SJCRH30 (cell line): ENCODE measurements at places on chromosomes 1 and 21. TPM values are rescaled to one million over a fixed set of nuclear protein-coding genes. Genes with fewer than 3 reads are reported as not detected.

DNA sequence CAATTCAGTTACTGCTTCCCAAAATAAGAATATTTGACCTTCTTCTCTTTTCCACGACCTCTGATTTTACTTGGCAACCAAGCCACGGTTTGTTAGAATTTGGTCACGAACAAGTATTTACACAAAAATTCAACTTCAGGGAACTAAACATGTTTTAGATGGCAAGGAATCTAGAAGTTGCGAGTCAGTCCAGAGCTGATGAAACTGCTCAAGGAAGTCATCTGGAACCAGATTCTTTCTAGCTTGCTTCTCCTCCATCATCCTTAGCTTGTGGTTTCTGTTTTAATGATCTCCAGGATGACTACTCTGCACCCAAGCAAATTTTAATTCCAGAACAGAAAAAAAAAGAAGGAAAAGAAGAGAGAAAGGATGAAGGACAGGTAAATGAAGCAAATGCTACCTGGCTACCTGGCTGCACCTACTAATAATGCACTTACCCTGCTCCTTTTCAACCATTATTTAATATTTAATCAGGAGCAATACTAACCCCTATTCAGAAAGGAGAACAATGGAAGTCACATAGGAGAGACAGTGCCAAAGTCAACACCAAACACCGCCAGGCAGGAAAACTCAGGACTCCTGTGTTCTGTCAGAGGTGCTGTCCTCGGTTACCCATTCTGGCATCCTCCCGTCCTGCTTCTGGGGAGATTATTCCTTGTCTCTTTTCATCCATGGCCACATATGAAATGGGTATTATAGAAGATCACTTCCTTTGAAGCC is 54.2 kb upstream of the RGS7 start:
- no peak for DNase-seq

DNA sequence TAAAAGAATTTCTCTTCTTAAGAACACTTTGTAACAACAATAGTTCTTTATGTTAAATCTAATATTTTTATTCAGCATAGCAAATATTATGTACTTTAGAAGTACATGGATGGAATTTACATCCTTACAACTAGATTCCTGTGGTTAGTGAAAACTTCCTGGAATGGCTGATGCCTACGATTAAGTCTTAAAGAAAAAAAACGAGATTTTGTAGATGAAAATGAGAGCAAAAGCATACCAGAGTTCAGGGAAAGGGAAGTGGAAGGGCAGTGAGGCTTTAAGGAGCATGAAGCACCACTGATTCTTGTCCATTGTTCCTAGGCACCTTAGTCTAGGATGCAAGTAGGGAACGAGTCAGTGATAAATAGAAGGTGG is 26.7 kb downstream of the CFH start:
- peak; percentile 6 for DNase-seq

DNA sequence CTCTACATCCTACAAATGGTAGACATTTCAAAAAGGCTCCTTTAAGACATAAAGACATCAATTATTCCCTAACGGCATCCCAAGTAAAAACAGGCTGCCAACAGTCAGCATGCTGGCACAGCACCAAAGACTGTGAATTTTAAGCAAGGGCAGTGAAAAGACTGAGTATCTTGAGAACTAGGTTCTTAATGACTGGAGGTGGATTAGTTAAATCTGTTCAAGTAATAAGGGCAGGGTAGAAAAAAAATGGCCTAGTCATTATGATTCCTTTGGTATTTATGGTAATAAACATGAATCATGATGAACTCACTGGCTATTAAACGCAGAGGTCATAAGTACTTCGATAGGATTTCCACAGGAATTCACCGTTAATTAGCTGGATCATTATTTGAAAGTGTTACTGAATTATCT is 75.2 kb downstream of the KIFAP3 start:
- DNase-seq: no peak

DNA sequence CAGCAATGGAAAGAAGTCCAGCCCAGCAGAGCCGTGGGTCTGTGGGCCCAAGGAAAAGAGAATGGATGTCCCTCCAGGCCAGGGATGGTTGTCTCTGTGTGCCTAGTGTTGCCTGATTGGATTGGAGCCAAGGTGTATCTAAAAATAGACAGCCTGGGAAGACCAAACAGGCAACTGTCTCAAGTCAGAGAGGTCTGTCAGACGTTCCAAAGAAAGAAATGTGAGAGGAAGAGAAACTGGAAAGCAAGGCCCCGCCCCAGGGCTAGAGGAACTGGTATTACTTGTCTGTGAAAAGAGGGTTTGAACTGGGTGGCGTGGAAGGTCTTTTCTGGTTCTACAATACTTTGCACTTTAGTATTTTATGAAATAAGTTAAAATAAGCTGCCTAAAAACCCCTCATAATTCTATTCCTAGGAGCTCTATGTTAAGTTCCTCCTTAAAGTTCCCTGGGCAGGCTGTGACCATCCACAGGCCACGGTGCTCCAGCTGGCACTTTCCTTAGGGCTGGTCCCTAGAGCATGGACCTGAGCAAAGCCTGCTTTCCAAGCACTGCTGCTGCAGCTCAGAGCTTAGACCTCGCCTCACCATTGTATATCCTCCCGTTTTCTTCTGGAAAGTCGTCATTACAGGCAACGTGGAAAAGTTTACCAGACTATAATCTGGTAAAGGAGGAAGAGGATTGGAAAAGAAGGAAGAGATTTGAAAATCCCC is 151.6 kb downstream of the DISC1 start:
- peak; percentile 51 for DNase-seq

DNA sequence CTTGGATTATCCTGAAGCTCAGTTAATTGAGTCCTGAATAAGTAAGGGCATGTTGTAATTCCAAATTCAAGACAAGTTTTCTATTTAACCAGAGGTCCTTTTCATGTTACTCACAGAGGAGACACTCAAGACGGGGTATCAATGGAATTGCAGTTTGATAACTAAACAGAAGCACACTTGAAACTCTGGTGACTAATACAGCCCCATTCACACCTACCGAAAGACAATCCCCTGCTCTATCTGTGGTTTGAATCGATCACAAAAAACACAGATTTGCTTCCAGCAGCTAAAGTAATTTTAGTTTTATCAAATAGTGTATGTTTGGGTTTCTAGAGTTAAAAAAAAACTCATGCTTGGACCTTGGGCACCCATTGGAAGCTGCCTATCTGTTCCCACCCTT is 60.4 kb downstream of the TEX35 start:
- DNase-seq: no peak

DNA sequence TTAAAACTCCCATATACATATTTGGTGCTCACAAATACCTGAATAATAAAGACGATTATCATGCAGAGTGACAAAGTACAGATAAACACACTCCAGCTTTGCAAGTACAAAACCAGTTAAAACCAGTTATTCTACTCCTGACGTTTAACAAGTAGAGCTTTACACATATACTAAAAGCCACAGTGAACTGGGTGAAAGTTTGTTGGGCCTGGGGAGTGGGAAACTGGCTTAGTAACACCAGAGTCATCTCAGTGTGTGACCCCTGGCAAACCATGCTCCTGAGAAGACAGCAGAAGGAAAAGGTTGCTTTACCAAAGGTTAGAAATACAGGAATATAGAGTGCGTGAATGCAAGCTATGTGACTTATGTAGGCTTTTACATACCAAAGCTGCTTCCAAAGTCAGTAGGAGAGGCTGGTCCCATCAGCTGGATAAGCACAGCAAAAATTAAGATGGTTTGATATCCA is 148.1 kb downstream of the NRIP1 start:
- DNase-seq: no peak

DNA sequence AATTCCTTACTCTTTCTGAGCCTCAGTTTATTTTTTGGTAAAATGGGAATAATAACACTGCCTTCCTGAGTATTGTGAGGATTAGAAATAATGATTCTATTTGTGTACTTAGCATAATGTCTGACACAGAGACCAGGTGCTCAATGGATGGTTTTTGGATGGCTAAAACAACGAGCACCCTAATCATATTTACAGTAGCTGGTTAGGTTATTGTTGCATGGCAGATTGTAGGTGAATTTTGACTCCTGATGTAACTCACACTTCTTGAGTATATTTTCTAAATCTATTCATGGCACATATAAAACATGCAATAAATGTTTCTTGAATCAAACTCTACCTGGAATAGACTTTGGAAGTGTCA is 11.9 kb upstream of the DUSP10 start:
- DNase-seq: no peak

GRCh38 chr1:41514381-41514780 is 29.9 kb upstream of the EDN2 start:
- no peak for DNase-seq

DNA sequence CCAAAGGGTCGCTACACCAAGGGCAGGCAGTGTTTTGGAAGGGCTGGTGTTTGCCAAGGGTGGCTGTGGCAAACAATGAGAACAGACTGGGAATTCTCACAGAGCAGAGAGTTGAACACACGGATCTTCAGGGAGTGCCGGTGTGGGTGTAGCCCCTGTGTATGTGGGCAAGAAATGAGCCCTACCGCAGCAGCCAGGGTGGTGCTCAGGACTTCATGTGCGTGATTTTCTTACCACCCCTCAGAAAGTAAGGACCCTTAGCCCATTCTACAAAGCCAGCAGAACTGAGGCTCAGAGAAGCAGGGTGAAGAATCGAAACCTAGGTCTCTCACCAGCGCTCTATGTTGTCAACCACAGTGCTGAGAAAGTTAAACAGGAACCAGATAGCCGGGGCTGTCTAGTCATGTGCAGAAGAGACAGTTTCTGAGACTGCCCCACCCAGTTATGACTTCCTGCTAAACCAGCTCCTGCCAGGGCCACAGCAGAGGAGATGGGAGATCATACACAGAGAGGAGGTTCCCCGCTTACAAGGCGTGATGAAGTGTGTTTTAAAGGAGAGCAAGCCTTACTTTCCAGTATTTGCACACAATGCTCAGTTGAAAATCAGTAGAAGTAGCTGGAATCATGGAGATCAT is 21.9 kb upstream of the MORC3 start:
- no peak for DNase-seq

DNA sequence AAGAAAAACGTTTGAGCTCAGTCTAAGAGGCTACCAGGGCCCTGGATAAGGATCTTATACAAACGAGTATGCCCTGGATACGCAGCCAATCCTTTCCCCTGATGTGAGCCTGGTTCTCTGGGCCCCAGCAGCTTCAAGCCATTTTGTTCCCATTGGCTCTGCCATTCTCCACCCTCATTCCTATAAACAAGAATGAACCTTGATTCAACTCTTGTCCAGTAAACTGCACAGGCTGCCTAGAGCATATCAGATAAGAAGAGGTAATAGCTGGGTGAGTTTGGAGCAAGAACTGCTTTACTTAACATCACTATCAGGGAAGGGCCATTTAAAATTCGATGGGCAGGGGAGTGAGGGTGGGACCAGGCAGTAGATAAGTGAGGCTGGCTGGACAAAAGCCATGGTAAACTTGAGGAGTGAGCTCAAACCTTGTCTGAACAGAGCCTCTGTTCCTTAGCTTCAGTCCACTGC is 11.3 kb downstream of the BTG2 start:
- DNase-seq: no peak

DNA sequence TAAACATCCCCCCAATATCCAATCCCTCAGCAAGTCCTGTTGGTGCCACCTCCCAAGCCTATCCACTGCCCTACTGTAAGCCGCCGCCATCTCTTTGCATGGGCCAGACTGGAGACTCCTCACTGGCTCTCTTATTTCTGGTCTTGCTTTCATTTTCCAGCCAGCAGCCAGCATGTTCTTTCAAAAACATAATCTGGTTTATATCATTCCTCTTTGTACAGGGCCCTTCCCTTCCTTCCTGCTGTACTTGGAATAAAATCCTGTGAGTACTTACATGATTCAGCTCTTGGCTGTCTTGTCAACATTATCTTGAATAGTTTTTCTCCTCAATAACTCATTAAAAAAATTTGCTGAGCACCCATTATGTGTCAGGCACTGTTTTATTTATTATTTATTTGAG is 28.2 kb downstream of the TLR5 start:
- DNase-seq: no peak

DNA sequence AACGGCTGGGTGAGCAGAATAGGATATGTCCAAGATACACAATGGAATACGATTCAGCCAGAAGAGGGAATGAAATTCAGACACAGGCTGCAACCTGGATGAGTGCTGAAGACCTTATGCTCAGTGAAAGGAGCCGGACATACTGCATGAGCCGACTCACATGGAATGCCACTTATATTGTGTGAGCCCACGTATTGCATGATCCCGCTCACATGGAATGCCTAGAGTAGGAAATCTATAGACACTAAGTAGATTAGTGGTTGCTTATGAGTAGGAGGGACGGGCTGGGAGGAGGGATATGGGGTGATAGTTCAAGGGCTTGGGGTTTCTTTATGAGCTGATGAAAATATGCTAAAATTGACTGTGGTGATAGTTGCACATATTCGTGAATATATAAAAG is 26.8 kb downstream of the TMPRSS2 start:
- DNase-seq: no peak

DNA sequence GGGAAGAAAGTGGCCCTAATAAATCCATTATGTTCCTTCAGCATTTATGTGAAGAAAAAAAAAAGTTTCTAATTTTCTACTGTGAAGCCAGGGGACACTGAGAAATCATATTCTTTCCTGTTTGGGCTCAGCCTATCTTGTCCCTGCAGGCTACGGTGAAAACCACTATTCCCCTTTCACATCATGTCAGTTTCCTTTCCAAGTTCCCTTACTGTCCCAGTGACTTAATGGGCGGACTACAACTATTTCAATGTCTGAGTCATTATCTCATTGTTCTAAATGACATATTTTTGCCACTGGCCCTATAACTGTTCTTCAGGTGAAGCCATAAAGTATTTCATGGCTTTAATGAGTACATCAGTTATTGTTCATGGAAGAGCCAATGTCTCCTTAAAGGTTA is 71.3 kb upstream of the BEND5 start:
- DNase-seq: no peak

GRCh38 chr21:38796424-38796823 is 9.3 kb upstream of the ETS2 start:
- DNase-seq: no peak

- DNase-seq: no peak
Measured at GRCh38 chr21:39638281-39638680, 25.5 kb downstream of the B3GALT5 start.

- DNase-seq: no peak
Measured at GRCh38 chr1:92066321-92066720, 8.9 kb downstream of the SETSIP start.

- peak; percentile 66 for DNase-seq
Measured at GRCh38 chr1:43530483-43531106, at the start of gene PTPRF. TSS of gene PTPRF (plus strand) at chr1:43530883. CDS start at chr1:43545076, 14,193 bp downstream.

- no peak for DNase-seq
Measured at GRCh38 chr1:2480236-2480985, 4.3 kb downstream of the PLCH2 start.

NUDT4B gene
- total RNA-seq: 5.8 and 7.3 TPM in 2 replicates

SH3BGR gene
- total RNA-seq: 8.3 and 9.6 TPM in 2 replicates

HSPA13 gene
- total RNA-seq: 91.1 and 92.1 TPM in 2 replicates

RASAL2 gene
- 7.4 and 8.1 TPM in 2 replicates for total RNA-seq

MINDY1 gene
- 2.0 and 2.5 TPM in 2 replicates for total RNA-seq

AMY2A gene
- not detected in 2 replicates for total RNA-seq

NPHS2 gene
- not detected in 2 replicates for total RNA-seq
